ENCODE measurements at places on chromosomes 3 and 15. TPM values are rescaled to one million over a fixed set of nuclear protein-coding genes. Genes with fewer than 3 reads are reported as not detected.

The ADAMTS7 gene
- total RNA-seq, result 0.10 TPM

The ROBO2 gene
- not detected for total RNA-seq

The DUOXA2 gene
- total RNA-seq, result not detected

The CLDN18 gene
- total RNA-seq, result not detected

The TIMP4 gene
- 0.12 TPM for total RNA-seq

The PEX5L gene
- total RNA-seq, result not detected

DNA sequence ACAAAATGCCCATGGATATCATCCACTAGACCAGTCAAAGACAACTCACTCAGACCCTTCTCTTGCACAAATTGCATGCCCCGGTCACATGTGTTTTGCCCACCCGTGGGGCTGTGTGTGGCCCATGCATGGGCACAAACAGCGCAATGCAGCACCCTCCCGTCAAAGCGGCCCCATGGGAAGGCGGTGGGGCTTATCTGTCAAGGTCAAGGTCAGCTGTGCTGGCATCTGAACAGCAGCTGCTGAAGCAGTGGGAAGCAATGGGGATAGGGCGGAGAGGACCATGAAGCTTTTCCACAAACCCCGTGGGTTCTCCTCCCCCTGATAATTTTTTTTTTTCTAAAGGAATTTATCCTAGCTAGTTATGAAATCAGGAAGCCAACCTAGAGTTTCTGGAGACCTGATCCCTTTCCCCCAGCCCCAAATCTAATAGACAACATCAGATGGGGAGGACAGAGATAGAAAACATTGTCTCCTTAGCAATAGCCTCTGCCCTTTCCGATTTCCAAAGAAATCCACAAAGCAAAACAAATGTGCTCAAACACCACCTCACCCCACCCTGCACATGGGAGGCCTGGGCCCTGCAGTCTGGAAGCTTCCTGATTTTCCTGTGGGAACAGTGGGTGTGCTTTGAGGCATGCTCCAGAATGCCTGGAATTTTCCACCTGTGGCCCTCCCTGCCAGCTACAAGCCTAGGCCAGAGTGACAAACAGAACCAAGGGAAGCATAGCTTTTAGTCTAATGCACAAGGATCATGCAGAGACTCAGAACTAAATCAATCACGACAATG is 84.4 kb downstream of the BDH1 start:
- no peak for DNase-seq

- DNase-seq, result no peak
Observed at GRCh38 chr3:6326771-6327170, 534.1 kb upstream of the GRM7 start.

DNA sequence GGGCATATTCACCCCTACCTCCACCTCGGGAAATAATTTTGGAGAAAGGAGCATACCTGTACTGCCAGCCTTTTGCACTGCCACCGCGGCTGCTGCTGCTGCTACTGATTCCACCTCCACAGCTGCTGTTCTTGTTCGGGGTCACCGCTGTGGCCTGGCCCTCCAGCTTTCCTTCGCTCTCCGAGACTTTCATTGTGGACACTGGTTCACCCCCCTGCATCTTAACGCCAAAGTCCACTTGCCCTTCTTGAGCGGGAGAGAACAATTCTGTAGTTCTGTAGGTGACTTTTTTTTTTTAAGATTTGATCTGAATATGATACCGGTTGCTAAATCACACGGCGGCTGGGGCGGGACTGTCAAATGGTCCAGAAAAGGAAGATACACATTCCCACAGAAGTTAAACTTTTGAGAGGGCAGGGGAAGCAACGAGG is 701 bp downstream of the OSBPL11 start:
- peak; percentile 14 for DNase-seq

DNA sequence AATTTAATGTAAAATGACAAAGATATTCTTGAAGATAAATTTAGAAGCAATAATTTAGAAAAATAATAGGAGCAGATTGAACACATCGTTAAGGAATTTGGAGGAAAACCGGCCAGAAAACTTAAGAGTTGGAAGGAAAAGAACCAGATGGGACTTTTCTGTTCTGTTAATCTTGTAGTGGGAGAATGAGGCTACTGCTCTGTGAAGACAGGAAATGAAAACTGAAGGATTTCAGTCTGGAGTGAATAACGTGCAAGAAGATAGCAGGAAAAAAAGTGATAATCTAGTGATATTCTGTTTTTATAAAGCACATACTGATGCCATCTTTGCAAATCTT is 74.2 kb downstream of the DPPA2 start:
- no peak for DNase-seq

DNA sequence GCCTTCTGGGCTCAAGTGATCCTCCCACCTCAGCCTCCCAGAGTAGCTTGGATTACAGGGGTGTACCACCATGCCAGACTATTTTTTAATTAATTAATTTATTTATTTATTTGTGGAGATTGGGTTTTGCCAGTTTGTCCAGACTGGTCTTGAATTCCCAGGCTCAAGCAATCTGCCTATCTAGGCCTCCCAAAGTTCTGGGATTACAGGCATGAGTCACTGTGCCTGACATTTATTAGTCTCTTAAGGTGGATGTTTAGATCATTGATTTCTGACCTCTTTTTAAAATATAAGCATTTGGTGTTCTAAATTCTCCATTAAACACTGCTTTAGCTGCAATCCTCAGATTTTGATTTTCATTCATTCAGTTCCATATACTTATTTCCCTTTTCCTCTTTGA is 15.6 kb downstream of the FBXW12 start:
- no peak for DNase-seq

- DNase-seq, result no peak
Observed at GRCh38 chr15:75948761-75949296, 45.2 kb downstream of the FBXO22 start.

GRCh38 chr15:60507596-60508424 is 28.9 kb upstream of the ICE2 start:
- DNase-seq, result peak; percentile 70

DNA sequence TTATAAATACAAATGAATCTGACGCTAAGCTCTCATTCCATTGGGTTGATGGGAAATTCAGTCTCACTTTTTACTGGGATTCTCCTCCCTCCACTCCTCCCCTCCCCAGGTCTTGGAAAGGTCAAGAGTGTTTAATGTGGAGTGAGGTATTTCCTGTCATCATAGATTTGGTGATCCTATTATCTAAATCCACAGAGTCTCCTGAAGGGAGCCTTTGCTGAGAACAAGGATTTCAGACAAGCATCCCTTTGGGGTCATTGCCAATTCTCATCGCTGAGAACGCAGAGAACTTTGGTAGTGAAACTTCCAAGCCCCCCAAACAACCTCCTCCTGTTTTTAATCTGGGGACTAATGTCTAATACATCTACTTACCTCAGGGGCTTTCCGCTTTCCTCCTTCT is 297.9 kb downstream of the OTOL1 start:
- DNase-seq, result no peak

- DNase-seq, result no peak
Observed at GRCh38 chr15:66981771-66982170, 83.6 kb upstream of the SMAD3 start.

GRCh38 chr15:85704720-85705429 is 89.8 kb downstream of the KLHL25 start:
- DNase-seq, result peak; percentile 34

- DNase-seq, result no peak
Observed at GRCh38 chr3:194976874-194977273, 291.2 kb downstream of the FAM43A start.

- DNase-seq, result no peak
Observed at GRCh38 chr3:128814519-128815317, 64.7 kb upstream of the ACAD9 start.

DNA sequence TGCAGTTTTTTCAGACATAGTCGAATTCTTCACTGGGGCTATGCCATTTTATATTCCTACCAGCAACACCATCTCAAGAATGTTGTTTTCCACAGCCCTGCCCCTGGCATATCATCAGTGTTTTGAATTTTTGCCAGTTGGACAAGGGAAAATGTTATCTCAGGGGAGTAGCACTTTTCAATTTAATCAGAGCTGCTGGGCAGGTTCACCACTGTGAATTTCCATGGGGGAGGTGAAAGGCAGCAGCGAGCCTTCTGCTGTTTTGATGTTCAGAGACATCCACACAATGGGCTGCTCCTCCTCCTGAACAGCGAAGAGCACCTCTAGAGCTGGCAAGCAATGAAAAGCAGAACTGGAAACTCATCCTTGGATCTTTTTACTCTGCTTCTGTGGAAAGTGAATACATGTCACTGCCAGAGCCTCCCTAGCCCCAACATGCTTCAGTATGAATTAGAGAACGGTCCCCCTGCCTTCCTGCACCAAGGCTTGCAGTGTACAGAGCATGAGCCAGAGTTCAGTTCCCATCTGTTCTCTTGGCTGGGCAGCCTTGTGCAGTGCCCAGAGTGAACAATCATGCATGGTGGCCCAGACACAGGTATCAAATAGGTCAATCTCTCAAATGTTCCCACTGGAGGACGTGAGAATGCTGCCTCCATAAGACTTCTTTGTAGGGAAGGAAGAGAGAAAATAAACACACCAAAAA is 56.1 kb upstream of the RAD18 start:
- DNase-seq, result no peak

GRCh38 chr15:62482785-62483429 is 317.8 kb upstream of the C2CD4B start:
- peak; percentile 25 for DNase-seq

GRCh38 chr3:141268306-141268705 is 36.7 kb downstream of the PXYLP1 start:
- no peak for DNase-seq

DNA sequence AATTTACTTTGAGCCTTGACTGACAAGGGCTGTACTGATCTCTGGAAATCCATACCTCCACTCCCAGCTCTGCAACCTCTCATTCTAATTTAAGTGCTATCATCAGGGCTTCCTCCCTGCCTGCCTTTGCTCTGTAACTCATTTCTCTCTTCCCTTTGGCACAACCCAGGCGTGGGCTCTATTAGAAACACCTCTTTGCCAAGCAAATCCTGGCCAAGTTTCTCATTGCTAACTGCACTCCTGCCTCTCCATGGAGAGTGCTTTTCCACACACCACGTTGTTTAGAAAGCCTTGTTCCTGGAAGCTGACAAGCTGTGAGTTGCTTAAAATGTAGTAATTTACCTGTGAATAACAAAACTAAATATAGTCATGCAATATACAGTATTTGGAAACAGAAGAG is 20.1 kb upstream of the FSTL1 start:
- DNase-seq, result no peak

DNA sequence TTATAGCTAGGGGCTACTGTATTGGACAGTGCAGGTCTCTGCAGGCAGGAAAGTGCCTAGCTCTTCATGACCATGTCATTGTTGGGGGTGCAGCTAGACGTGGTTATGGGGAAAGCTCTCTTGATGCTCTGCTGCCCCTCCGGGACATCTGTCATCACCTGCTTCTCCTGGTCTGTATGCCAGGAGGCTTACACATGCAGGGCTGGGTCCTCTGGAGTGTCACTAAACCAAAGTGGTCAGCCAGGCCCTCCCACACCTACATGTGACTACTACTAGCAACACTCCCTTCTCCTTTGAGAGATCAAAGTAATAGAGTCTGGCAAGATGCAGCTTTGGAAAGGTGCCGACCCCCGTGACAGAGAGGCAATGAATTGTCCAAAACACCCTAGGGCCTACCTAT is 98.5 kb downstream of the SST start:
- DNase-seq, result no peak

- DNase-seq, result no peak
Observed at GRCh38 chr15:68012911-68013310, 41.2 kb upstream of the PIAS1 start.

- no peak for DNase-seq
Observed at GRCh38 chr15:73009066-73010056, 42.9 kb upstream of the NEO1 start.

DNA sequence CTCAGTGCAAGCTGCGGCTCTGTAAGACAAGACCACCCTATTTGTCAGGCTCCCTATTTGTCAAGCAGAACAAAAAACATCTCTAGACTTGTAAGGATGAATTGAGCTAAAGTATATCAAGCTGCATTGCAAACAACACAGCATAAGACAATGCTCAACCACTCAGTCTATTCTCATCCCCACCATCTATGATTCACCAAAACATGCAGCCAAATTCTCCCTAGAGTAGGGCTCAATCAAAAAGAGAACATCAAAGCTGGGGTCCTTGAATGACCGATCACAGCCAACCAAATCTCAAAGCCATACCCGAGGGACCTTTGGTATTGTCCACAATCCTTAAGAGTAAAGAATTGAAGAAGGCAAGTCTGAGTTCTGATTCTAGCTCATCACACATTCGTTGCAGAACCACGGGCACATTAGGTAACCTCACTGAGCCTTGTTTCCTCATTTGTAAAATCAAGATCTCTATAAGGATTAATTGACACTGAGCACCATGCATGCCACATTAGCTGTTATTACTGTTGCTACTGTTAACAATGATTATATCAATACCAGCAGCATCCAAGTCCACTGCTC is 31.2 kb downstream of the RFTN1 start:
- DNase-seq, result no peak

DNA sequence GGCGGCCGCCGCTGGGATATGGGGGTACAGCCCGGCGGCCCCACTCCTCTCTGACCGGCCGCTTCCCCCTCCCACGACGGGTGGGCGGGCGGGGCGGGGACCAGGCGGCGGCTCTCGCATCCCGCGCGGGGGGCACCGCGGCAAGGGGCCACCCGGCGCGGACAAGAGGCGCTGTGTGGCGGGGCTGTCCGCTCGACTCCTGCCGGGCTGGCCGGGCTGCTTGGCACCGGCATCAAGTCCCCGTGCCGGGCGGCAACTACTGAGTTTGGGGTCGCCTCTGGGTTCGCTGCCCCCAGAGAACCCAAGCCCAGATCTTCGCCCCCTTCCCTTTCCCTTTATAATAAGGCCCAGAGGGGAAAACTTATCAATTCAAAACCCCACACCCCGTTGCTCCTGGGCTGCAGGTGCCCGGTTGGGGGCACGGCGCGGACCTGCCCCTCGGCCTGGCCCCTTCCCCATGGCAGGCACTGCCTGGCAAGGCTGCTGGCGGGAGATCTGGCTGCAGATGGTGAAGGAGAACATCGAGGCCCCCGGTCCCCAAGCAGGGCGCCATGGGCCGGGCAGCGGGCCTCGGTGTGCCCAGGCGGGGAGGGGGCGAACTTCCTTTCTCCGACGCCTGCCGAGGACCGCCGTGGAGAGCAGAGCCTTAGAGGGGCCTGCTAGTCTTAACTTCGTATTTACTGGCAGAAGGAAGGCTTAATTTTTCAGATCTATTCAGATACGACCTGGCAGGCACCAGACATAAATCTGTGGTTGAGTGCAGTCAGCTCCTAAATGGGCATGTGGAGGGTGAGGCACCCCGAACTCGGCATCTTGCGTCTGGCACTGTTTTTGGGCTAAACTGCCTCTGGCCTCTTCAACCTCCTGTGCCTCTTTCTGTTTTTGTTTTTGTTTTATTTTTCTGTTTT is 911 bp downstream of the APBA2 start:
- DNase-seq, result peak; percentile 34

- no peak for DNase-seq
Observed at GRCh38 chr3:46613313-46614005, 1.1 kb downstream of the FAM240A start.

GRCh38 chr15:25946241-25946805 is 83.2 kb upstream of the ATP10A start:
- DNase-seq, result no peak

DNA sequence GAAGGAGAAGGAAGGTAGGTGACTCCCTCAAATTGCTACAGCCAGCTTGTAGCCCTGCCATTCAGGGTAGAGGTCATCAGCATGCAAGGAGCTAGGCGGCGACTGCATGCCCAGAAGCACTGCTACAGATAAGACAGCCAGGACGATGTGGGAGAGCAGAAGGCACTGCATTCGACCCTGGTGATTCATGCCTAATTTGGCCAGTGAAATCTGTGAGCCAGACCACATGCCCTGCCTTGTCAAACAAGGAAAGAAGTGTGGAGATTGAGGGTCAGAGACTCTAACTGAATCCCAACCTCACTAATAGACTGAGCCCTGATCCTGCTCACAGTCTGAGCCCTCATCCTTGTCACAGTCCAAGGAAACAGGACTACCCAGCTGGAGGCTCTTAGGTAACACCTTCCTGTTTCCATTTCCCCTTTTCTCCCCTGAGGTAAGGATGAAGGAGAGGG is 86.6 kb downstream of the LINGO1 start:
- DNase-seq, result no peak

Measured in activated naive CD4-positive, alpha-beta T cell treated with anti-CD3 and anti-CD28 coated beads for 36 hours (primary cell).